Left renal cortex interstitium (tissue), 4 donors: ENCODE measurements at places on chromosomes 16 and 17. TPM values are rescaled to one million over a fixed set of nuclear protein-coding genes. Genes with fewer than 3 reads are reported as not detected.

DNA sequence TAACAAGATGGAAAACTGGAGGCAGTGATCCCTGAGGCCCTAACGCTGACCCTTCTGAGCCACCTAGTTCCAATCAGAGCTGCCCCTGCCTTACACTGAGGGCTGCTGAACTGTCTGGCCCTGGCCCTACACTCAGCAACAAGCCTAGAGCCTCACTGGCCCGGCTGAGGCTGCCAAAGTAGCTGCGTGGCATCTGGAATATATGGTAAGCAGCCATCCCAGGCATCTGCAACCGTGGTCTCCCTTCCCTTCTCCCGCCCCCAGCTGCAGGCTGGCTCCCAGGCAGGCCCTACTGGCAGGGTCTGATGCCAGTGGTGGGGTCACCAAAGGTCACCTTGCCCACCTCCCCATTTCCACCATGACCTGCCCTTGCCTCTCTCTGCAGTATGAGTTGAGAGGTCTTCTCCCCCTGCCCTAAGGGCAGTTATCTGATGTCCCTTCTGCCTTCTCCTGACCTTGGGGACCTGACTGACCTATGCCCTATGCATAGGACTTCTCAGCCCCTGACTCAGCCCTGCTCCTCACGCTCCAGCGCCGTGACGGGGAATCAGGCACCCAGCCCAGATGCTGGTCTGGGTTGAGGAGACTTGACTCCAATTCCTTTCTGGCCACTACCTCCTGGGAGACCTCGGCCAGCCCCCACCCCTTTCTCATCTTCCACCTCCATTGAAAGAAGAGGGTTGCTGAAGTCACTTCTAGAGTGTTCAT lies 45.3 kb downstream of the CPNE2 start:
- no peak for DNase-seq

- peak; percentile 91 for DNase-seq
Measured at GRCh38 chr17:40559954-40560591, 5.2 kb downstream of the CCR7 start.

HOXB3 gene
- 126 TPM for polyA plus RNA-seq

DNA sequence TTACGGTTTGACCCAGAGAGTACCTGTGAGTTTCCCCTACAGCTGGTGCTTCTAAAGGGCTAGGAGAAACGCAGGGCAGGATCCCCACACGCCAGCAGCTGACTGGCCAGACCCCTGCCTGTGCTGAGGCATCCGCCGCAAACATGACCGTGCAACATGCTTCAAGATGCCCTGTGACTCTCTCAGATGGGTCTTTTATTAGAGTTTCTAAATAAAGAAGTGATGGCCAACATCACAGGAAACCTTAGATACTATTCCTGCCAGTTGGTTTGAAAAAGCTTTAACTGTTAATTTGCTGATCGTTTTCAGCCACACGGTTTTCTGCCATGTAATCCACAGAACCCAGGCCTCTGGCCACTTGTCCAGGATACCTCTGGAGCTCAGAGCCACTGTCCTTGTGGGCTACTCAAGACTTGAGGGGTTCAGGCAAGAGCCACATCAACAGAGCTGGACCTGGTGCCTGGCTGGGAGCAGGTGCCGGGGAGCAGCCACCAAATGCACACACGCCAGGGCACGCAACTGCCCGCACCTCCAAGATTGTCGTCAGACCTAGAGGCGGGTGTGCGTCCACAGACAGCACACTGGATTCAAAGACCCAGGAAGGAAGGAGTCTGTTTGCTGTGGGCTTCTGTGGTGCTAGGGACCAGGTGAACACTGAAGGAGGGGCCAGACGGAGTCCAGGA lies 118.4 kb downstream of the ZNF778 start:
- DNase-seq, result no peak

GRCh38 chr16:1332618-1333148 lies 762 bp upstream of the BAIAP3 start:
- no peak for DNase-seq

GINS2 gene
- 20.4 TPM for polyA plus RNA-seq

DNA sequence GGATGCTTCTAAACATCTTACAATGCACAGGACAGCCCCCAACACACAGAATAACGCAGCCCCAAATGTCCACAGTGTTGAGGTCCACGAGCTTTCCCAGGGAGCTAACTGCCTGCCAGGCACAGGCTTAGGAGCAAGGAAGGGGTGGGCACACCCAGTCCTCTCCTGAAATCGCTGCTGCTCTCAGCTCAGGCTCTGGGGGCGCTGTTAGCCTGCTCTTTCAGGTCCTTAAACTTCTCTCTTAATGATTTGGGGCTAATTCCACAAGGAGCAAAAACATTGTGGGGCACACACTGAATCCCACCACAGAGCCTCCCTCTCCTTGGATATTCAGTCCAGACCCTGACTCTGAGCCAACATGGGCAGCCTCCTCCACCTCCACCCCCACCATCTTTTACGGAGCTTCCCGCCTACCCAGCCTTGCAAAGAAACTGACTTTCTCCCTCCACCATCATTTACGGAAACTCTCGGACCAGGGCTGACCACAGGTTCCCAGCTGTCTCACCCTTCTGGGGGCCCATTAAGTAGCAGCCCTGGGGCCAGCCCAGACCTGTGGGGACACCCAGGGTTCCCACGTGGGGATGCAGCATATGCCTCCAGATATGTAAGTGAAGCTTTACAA lies 1.1 kb downstream of the CD300H start:
- no peak for DNase-seq

ATP2C2 gene
- polyA plus RNA-seq, result 1.6 TPM

PKMYT1 gene
- polyA plus RNA-seq, result 20.6 TPM

CCDC40 gene
- 12.7 TPM for polyA plus RNA-seq

DNA sequence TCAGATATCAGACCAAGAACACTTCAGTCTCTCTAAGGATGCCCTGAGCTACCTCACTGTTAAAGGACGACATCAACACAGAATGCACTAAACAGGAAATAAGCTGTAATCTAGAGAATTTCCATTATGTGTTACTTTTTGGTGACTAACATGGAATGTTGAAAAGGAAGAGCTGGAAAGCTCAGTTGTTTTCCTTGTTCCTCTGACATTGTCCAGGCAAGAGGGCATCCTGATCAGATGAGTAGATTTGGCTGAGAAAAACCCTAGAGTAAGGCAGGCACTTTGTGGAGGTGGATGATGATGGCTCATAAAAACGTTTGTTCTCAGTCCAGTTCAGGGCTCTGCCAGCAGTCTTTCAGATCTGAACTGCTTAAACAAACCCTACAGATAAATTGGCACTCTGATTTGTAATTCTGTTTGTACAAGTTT lies 34.0 kb downstream of the DGKE start:
- no peak for DNase-seq

GRCh38 chr17:43640491-43641252 lies 21.1 kb downstream of the MEOX1 start:
- DNase-seq, result no peak

NOD2 gene
- polyA plus RNA-seq, result 0.46 TPM

GRCh38 chr16:48234630-48235029 lies 9.5 kb upstream of the LONP2 start:
- no peak for DNase-seq

DNA sequence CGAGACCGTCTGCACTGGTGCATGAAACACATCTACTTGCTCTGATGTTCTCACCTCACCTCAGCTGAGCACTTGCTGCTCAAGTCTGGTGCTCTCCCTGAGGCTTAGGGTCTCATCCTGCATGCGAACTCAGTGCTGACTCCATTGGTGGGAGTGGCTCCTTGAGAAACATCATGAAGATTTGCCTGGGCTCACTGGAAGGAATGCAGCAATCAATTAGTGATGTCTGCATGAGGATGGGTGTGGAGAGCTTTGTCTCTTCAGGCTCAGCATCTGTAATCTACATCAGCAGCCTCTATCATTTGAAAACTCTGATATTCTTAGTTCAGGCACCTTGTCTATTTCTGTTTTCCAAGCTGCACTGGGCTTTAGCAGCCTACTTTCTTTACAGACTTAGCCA lies 204.4 kb downstream of the IRF8 start:
- no peak for DNase-seq

GRCh38 chr16:21277045-21277926 lies 804 bp downstream of the CRYM start:
- no peak for DNase-seq

MOSMO gene
- polyA plus RNA-seq, result 25.3 TPM

GRCh38 chr16:78217276-78217675 lies 117.8 kb downstream of the WWOX start:
- DNase-seq, result no peak

DNA sequence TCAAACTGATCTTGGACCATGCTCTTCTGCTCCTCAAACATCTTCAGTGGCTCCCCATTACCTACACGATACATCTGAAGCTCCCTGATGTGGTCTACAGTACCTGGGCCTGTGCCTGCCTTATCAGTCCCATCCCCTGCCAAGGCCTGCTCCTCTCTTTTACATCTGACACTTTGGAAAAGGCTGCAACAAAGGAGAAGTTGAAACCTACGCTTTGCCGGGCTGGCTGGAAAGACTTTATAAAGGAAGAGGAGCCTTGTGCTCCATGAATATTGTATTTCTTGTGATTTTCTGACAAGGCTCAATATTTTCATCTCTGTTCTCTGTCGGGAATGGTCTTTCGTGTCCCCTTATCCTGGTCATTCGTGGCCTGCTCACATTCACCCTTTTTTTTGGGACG lies 132.5 kb downstream of the XYLT1 start:
- no peak for DNase-seq

GRCh38 chr16:12543700-12544476 lies 259.8 kb downstream of the CPPED1 start:
- DNase-seq, result no peak

EFNB3 gene
- polyA plus RNA-seq, result 24.5 TPM

TMC8 gene
- polyA plus RNA-seq, result 3.1 TPM

TBCD gene
- polyA plus RNA-seq, result 60.5 TPM

- no peak for DNase-seq
Measured at GRCh38 chr17:48795444-48796162, 21.4 kb downstream of the TTLL6 start.

TPSD1 gene
- polyA plus RNA-seq, result not detected

SSH2 gene
- 14.9 TPM for polyA plus RNA-seq

- no peak for DNase-seq
Measured at GRCh38 chr16:81632392-81633146, 146.5 kb upstream of the PLCG2 start.

GRCh38 chr17:1800240-1800639 lies 29.5 kb downstream of the SMYD4 start:
- no peak for DNase-seq

TTLL6 gene
- 0.35 TPM for polyA plus RNA-seq

TMIGD1 gene
- 0.59 TPM for polyA plus RNA-seq
